ENCODE measurements at places on chromosomes 1 and 21.

GRCh38 chr1:107534632-107535031 is 393.8 kb downstream of the NTNG1 start:
- no peak for DNase-seq

DNA sequence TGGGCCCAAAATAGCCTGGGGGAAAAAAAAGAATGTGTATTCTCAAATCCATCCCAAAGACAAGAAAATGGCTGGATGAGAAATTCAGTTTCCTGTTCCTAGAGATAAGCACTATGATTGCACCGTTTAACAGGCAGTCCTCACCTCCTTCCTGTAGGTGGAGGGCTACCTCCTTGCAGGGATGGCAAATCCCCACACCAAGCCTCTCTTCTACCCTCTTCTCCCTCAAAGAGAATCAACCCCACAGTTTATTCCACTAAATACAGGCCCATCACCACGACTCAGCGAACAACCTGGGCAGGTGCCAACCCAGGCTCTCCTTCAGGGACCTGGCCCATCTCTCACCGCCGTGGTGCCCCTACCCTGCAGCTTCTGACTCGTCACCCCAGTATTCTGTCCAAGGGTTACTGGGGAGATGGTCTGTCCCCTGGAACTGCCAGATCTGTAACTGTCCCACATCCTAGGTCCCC is 3.4 kb upstream of the CHD5 start:
- no peak for DNase-seq

GRCh38 chr1:160777486-160778089 is 18.4 kb upstream of the LY9 start:
- DNase-seq: peak; percentile 3

DNA sequence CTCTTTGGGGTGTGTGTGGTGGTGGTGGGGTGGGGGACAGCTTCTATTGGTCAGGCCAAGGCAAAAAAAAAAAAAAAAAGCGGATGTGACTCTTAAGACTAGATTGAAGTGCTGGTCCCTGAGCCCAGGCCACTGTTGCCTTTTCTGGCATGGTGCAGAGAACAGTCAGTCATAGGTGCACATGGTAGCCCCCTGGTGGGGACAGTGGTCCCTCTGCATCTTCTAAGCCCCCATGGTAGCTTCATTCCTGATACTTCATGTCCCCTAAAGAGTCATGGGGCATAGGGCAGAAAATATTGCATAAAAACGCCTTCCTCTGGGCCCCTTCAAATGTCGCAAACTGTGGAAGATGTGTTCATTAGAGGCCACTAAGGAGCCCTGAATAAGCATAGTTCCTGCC is 371.8 kb downstream of the NPHP4 start:
- no peak for DNase-seq

GRCh38 chr1:200452850-200453552 is 43.2 kb upstream of the ZNF281 start:
- no peak for DNase-seq

DNA sequence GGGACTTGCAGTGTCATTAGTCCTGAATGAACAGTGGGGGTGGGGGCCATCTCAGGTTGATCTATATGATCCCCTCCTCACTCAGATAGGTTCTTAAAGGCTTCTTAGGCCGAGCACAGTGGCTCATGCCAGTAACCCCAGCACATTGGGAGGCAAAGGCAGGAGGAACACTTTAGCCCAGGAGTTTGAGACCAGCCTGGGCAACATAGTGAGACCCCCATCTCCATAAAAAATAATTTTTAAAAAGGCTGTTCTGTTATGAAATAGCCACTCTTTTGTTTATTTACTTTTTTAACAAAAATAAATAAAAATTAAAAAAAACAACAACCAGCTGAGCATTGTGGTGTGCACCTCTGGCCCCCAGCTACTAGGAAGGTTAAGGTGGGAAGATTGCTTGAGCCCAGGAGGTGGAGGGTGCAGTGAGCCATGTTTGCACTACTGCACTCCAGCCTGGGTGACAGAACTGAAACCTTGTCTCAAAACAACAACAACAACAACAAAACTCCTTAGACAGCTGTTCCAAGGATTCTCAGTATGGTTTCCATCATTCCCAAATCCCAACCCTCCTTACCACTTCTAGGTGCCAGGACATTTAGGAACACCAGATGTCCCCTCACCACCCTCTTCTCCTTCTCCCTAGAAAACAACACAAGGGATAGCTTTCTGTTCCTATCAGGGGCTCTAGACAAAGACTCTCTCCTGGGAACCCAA is 2.0 kb upstream of the TRAPPC3 start:
- DNase-seq: no peak

DNA sequence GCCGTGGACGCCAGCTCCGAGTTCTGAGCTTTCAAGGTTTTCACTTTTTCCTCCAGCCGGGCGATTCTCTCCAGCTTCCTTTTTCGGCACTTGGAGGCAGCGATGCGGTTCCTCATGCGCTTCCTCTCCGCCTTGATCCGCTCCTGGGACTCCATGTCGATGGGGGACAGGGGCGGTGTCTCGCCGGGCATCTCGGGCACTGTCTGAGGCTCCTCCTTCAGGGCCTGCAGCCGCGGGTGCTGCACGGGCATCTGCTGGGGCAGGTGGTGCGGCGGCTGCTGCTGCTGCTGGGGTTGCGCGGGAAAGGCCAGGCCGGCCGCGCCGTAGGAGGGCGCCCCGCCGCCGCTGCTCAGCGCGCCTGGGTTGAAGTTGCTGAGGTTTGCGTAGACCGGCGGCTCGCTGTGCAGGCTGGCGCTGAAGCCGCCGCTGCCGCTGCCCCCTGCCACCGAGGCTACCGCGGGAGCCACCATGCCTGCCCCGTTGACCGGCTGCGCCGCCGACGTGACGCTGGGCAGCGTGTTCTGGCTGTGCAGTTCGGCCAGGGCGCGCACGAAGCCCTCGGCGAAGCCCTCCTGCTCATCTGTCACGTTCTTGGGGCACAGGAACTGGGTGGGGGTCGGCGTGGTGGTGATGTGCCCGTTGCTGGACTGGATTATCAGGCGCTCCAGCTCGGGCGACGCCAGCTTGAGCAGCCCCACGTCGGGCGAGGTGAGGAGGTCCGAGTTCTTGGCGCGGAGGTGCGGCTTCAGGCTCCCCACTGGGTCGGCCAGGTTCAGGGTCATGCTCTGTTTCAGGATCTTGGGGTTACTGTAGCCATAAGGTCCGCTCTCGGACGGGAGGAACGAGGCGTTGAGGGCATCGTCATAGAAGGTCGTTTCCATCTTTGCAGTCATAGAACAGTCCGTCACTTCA is 1.4 kb downstream of the JUN start:
- peak; percentile 63 for DNase-seq

DNA sequence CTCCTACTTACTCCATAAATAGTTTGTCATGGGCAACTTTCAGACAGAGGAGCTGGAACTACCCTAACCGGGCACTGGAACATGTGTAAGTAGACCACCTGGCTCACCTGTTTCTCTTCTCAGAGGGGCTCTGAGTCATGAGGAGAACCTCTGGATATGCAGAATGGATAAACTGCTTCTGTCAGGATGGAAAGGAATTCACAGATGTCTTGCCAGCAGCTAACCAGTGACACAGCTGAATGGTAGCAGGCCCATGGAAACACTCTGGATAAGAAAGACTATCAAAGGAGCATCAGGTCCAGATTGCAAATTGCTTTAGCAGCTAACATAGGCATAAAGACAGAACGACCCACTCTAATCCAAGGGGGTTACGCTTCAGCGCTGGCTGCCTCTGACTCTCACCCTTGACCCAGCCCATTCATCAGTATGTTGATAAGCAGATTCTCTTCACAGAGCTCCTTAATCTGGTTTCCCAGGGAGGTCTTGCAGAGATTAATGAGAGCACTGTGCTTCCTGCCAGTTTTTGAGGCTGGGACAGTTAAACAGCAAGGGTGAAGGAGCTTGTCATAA is 54.2 kb downstream of the HIVEP3 start:
- no peak for DNase-seq

GRCh38 chr1:112508278-112509004 is at the start of gene WNT2B:
Gene WNT2B (plus strand): TSS chr1:112508965. CDS start chr1:112509263, 298 bp downstream.
- peak; percentile 24 for DNase-seq

GRCh38 chr21:31903896-31904295 is 31.1 kb downstream of the HUNK start:
- DNase-seq: no peak

Data from NCI-H345 (cell line).